ENCODE measurements at places on chromosomes 5 and 9.

DNA sequence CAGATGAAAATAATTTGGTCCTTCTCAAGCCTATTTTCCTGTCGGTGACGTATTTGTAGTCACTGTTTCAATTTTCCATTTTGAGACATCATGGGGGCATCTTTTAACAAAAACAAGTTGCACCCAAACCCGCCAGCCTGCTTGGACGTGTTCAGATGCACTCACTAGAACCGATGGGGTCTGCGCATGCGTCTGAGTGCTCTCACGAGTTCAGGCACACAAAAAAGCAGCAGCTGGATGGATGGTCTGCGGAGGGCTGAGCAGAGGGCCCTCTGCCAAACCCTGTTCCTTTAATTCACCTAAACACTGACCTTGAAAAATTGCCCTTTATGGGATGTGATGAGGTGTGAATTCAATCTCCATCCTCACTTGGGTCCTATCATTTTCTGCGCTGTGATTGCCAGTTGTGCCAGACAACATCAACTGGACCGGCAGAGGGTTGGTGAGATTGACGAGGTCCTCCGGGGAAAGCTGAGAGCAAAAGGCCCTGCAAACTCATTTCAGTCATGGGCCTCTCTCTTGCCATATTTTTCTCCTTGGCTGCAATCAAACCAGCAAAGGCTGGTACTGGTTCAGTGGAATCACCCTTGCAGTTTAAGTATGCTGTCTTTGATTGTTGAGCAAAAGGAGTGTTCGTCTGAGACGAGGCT lies 251.9 kb downstream of the NFIB start:
- no peak for DNase-seq

DNA sequence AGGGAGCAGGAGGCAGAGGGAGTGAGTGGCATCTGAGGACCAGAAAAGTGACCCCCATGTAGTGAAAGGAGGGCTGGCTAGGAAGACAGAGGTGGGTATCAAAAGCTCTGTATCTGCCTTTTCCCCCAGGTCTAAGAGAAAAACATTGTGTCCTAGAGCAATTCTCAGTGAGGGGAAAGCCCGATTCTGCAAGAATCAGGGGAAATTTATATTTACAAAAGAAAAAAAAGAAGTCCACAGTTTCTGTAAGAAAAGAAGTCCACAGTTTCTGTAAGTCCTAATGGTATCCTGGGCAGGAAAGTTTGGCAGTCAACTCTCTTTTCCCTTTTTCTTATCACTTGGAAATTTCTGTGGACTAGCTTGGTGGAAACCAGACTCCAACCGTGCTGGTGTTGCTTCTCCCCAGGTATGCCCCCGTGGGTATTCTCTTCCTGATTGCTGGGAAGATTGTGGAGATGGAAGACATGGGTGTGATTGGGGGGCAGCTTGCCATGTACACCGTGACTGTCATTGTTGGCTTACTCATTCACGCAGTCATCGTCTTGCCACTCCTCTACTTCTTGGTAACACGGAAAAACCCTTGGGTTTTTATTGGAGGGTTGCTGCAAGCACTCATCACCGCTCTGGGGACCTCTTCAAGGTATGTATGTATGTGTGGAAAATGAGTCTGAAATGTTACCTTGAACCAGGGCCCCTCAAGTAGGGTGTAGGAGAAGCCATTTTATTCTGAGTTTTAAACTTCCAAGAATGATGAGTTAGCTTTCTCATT lies 73.0 kb downstream of the SLC1A3 start:
- no peak for DNase-seq

GRCh38 chr9:22645893-22646292 lies 199.3 kb downstream of the DMRTA1 start:
- DNase-seq = no peak

DNA sequence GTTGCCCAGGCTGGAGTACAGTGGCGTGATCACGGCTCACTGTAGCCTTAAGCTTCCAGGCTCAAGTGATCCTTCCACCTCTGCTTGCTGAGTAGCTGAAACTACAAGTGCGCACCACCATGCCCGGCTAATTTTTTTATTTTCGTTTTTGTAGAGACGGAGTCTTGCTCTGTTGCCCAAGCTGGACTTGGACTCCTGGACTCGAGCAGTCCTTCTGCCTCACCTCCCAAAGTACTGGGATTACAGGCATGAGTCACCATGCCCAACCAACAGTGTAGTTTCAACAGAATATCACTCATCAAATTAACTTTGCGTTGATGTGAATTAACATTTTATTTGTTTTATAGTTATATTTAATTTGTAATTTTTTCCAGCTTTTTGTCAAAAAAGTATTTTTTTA lies 45.3 kb downstream of the WDR70 start:
- no peak for DNase-seq

DNA sequence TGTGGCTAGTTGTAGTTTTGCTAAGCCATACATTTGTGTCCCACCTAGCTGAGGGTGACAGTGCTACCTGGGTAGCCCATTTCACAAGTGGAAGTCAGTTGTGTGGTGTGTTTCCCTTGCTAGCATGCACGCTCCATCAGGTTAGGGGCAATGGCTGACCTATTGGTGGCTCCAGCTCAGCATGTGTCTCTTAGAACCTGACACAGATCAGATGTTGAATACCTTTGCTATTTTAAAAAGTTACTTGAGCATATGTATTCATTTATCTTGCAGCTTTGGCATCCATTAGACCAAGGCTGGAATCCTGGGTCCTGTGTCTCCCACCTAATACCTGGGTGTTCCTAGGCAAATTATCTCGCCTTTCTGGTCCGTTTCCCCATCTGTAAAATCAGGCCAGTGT lies 44.8 kb downstream of the ZNF618 start:
- no peak for DNase-seq

GRCh38 chr5:157468293-157468965 lies 8.4 kb downstream of the NIPAL4 start:
- DNase-seq = no peak

- DNase-seq = no peak
Measured at GRCh38 chr5:151580239-151580638, 10.9 kb downstream of the FAT2 start.

GRCh38 chr9:97408562-97408961 lies 3.3 kb upstream of the TDRD7 start:
- DNase-seq = no peak
